ENCODE measurements at places on chromosomes 5 and 9.

DNA sequence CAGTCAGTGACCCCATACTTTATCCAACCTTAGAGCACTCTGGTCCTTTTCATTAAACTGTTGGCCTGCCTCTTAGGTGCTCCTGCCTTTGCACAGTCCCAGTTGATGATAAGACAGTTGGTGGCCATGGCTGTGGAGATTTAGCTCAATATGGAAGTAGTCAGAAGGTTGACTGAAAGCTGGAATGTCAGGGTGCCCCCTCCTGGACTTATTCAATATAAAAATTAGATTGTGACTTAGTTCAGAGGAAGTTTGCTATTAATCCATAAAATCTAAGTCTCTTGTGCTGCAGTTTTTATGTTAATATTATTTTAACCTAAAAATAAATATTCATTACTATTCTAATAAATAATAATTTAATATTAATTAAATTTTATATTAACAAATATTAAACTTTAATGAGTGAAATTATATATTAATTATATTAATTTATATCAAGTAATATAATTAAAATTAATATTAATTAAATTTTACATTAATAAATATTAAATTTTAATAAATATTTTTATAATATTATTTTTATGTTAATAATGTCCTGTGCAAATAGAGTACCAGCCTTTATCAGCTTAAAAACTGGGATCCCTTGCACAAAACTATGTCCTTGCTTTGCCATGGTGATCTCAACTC, 77.7 kb upstream of the ADAMTSL1 start:
- no peak for DNase-seq

DNA sequence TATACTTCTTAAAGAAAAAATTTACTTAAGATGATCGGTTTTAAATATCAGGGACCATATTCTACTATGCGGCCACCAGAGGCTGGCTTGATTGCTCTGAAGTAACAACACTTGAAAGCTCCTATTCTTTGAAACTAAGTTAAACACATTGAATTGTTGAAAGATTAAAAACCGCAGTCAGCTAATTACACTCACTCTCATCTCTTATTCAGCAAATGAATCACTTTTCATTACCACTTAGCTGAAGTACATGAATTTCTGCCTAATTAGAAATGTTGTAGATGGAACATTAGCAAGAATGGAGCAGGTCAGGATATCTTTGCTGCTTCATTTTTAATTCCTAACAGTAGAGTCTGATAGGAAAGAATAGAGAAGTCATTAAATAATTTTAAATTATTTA, 42.3 kb downstream of the LSM11 start:
- no peak for DNase-seq

DNA sequence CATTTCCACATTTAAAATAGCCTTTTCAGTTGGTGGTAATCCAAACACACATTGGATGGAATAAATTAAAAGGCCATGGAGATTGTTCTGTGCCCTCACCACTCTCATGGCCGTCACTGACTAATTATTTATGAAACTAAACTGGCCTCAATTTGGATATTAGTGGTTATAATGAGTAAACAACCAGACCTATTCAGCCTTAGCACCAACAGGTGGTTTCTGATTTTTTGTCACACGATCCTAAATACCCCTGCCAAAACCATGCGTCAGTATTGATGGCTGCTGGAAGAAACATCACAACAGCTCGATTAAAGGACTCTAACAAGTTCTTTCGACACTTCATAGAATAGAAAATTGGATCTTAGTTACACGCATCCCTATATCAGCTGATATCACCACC, 276.0 kb upstream of the DAP start:
- no peak for DNase-seq

- DNase-seq = no peak
These were observed 303.7 kb downstream of the KCNN2 start for GRCh38 chr5:114665551-114665950.

- DNase-seq = no peak
These were observed 43.5 kb upstream of the TCF7 start for GRCh38 chr5:134070725-134071613.

DNA sequence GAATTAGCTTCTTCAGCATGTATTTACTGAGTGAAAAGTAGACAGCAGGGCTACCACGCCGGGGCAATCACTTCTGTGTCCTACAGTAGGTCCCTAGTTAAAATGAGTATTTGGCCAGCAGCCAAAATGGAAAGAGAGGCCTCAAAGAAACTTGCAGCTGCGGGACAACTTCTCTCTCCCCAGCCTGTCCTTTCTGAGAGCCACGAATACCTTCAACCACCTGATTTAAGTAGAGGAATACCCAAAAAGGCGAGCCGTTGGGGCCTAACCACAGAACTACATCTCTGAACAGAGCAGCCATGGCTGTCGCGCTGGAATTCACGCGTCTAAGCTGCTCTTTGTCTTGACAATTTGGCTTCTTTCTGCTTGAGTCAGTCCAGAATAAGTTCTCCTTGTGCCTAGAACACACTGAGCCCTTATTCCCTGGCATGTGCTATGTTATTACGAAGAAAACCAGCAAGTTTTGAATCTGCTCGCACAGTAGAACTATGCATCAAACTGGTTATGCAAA, 43.8 kb upstream of the GOLPH3 start:
- DNase-seq = no peak

- DNase-seq = no peak
These were observed 37.4 kb downstream of the ELOVL7 start for GRCh38 chr5:60806591-60807243.

DNA sequence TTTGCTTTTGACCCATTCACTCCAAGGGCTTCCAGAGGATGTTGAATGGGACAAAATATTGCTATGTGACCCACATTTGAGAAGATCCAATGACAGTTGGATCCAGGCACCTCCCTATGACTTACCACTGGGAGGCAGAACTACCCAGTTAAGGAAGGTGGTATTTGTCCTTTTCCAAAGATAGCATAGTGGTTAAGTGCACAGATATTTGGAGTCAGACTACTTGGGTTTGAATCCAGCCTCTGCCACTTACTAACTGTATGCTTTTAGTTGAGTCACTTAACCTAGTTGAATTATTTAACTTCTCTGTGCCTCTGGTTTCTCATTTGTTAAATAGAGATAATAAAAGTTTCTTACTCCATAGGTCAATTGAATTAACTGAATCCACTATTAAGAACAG, 74.5 kb upstream of the PALM2AKAP2 start:
- no peak for DNase-seq

- DNase-seq = no peak
These were observed 82.5 kb upstream of the SMIM23 start for GRCh38 chr5:171703146-171703545.
